ENCODE measurements at places on chromosomes 3 and 15.

- DNase-seq, result no peak
These were observed 218.8 kb downstream of the UBE2E2 start for GRCh38 chr3:23421811-23422516.

DNA sequence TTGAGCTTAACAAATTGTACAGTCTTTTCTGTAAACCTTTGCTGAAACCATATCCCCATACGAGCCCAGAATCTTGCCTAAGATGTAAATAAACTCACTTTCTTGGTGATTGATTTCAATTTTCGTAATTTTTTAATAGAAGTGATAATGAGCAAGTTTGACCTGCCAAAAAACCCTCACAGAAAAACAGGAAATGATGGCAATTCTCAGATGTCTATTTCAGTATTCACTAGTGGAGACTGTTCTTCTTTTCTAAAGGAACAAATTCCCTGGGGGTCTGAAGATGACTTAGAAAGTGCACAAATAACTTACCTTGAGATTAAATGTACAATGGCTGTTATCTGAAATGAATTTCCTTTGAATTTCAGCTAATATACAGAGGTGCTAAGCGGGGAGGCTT is 116.5 kb upstream of the CMC1 start:
- no peak for DNase-seq

GRCh38 chr15:43100971-43101370 is 4.9 kb downstream of the UBR1 start:
- no peak for DNase-seq

DNA sequence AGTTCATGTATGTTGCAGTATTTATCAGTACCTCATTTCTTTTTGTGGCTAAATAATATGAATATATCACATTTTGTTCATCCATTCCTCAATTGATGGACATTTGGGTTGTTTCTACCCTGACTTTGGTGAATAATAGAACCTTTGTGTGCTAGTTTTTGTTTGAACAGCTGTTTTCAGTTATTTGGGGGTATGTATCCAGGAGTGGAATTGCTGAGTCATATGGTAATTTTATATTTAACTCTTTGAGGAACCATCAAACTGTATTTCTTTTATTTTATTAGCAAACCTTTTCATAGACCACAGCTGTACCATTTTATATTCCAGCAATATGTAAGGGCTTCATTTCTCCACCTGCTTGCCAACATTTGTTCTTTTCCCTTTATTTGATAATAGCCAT is 38.4 kb upstream of the RBM5 start:
- DNase-seq, result no peak

DNA sequence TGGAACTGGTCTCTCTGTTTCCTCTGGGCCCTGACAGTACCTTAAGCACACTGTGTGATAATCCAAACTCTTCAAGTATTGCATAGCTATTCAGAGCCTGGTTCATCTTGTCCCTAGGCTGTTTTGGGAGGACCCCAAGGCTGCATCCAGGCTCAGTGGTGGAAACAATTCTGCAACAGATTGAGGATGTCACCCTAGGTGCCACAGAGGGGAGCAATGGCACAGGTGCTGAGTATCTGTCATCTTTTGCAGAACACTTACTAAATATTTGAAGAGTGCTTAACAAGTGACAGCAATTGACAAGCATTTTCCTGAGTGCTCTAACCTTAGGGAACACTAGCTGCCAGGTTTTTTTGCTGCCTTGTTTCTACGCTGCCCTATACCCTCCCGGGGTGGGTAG is 27.8 kb downstream of the STARD5 start:
- no peak for DNase-seq

DNA sequence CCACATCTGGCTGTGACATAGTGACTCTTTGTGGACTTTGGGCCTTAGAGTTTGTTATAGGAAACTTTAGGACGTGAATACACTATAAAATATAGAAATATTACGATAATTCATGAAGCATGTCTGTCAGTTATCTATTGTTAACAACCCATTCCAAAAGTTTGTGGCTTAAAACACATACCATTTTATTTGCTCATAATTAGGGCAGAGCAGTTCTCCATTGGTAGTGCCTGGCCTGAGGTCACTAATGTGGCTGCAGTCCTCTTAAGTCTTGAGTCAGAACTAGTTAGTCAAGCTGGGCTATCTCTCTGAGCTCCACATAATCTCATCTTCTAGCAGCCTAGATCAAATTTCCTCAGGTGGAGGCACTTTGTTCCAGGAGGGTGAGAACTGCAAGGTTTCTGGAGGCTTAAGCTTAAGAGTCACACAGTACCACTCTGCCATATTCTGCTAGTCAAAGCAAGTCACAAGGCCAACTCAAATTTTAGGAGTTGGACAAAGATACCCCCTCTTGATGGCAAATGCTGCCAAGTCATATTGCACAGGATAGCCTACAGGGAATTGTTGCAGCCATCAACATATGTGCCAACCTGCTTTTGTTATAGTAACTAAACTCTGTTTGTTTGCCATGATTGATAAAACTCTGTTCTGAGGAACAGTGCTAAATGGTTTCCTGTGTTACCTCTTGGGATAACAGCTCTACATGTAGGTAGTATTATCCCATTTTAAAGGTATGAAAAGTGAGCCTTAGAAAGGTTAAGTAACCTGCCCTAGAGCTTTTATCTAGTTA is 8.7 kb downstream of the ATXN7 start:
- DNase-seq, result no peak

- DNase-seq, result no peak
These were observed 128.3 kb downstream of the GOLIM4 start for GRCh38 chr3:167967257-167968036.

- no peak for DNase-seq
These were observed 65.9 kb downstream of the GPR176 start for GRCh38 chr15:39854161-39854560.

DNA sequence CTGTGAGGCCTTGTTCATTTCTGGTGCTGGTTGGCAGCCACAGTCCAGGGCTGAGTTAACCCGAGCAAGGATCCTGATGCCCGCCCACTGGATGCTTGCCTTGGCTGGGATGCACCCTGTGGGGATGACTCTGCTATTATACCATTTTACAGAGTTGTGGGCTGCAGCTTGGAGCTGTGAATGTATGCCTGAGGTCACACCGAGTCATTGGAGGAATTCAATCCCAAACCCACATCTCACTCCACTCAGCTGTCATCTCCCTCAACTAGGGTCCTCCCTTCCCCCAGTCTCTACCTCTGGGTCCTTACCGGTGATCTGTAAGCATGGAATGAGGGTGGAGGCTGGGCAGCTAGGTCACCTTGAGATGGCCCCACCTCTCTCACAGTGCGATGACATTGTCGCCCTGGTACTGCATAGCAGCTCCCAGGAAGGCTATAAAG is 22.1 kb downstream of the MAPKAPK3 start:
- no peak for DNase-seq

DNA sequence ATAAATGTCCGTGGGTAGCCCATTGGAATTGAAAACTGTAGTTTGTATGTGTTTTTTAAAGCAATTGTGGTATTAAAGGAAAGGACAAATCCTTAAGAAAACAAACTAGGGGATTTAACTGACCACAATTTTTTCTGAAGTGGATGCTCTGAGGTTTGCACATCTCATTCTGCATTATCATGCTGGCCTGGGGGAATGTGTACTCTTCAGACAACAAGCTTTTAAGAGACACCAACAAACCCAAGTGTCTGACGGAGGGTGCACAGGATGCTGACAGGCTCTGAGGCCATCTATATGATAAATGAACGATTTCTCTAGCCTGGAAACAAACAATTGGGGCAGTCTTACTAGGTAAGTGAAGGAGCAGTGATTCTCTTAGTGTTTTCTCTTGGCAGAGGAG is 9.1 kb downstream of the LINS1 start:
- no peak for DNase-seq

- no peak for DNase-seq
These were observed 60.8 kb downstream of the RIOX2 start for GRCh38 chr3:97911459-97911858.

- no peak for DNase-seq
These were observed 12.4 kb upstream of the PDE8A start for GRCh38 chr15:84969257-84969656.

DNA sequence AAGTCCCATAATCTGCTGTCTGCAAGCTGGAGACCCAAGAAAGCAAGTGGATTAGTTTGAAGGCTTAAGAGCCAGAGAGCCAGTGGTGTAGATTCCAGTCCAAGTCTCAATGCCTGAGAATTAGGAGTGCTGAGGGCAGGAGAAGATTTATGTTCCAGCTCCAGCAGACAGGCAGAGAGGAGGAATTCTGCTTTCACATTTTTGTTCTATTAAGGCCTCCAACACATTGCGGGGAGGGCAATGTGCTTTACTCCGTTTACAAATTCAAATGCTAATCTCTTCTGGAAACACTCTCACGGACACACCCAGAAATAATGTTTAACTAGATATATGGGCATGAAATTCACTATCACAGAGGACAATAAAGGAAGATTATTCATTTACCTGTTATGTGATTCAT is 54.0 kb downstream of the DPH6 start:
- no peak for DNase-seq

DNA sequence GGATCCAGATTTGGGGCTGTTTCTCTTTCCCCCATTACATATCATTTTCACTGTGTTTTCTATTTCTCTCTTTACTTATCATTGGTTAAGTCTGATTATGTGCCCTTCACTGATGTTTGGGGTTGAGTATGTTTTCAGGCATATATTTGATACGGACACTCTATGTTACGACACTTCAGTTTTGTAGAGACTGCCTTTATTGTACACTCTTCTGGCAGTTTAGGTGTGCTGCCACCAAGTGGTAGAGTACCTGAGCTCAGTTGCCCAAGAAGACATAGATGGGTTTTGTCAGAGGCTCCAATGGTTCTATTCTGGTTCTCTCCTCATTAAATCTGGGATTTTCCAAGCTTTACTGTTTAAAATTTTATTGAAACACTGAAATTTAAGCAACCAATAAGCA is 255.0 kb upstream of the ROPN1 start:
- DNase-seq, result no peak

- DNase-seq, result no peak
These were observed 25.1 kb upstream of the CTDSPL start for GRCh38 chr3:37836589-37836988.

- no peak for DNase-seq
These were observed 1.4 kb upstream of the FOXB1 start for GRCh38 chr15:60002528-60003218.

DNA sequence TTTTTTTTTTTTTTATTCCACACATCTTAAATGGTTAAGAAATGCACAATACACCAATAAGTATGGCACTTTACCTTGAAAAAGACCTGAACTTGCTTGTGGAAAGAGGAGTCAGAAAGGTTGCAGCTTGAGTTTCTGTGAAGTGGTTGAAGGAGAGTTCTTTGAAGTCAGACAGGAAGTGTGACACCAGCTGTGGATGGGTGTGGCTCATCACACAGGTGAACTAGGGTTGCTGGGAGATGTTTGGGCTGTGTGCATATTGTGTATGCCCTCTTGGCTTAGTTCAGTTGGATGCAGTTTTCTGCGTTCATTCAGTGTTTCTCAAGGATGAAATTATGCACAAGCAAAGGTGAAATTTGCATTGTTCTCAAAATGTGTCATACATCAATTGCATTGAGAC is 6.3 kb downstream of the AEN start:
- no peak for DNase-seq

GRCh38 chr3:24641628-24642027 is 147.0 kb upstream of the THRB start:
- no peak for DNase-seq

DNA sequence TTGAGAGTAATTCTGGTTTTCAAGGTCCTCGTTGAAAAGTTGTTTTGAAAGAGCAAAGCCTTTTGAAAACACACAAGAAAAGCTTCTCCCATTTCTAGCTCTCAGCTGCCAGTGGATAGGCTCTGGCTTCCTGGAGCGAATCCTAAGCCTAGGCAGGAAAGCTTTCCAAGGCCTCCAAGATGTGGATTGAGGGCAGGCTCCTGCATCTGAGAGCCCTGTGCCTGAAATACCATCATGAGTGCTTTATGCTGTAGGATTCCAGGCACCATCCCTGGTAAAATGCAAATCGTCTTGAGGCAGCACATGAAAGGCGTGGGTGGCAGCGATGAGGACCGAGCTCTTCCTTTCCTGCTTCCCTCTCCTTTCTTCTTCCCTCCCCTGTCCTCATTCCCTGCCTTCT is 60.7 kb upstream of the CORO2B start:
- DNase-seq, result no peak

DNA sequence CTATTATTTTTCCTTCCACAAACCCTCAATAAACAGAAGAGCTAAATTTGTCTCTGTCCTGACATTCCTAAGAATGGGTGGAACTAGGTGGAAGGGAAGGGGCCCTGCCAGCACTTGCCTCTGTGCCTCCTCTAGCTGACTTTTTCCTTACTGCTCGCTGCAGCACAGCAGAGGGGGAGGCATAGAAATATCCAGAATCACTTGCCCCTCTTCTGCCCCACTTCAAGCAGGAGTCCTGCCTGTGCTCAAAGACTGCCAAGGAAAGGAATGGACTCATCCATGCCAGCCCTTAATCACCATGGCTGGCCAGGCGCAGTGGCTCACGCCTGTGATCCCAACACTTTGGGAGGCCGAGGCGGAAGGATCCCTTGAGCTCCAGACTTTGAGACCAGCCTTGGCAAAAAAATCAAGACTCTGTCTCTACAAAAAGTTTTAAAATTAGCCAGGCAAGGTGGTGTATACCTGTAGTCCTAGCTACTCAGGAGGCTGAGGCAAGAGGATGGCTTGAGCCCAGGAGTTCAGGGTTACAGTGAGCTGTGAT is 51.8 kb downstream of the ADCY5 start:
- DNase-seq, result no peak

DNA sequence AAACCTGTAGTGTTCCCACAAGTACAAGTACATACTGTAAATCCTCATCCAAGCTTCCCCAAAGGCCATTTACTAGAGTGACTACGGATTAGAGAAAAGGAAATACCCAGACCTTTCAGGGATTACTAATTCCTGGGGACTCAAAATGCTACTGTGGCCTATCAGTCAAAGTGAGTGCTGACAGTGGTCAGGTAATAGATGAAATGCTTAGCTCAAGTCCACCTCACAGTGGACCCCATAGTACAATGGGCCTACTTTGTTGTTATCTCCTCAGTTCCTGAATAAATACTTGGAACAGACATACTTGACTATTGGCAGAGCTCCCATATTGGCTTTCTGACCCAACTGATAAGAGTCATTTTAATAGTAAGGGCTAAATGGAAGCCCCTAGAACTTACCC is 61.6 kb downstream of the MAP4 start:
- DNase-seq, result no peak

GRCh38 chr3:42222942-42223693 is 42.9 kb downstream of the CCK start:
- no peak for DNase-seq

DNA sequence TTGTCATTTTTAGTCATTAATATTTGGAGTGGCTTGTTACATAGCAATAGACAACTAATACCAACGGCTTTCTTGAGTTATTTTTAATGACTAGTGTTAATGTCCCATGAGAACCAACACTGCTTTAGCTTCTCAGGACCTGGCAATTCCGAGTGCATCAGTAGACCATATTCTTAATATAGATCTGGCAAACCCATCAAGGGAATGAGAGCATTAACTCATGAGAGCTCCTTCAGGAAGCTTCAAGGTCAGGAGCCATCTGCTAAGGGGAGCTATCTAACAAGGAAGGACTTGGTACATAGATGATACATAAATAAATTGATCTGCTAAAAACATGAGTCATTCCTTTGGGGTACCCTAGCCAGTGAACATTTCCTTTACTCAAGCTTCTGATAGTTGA is 122.6 kb upstream of the EPHA3 start:
- DNase-seq, result no peak

Data from GM04504 (cell line).